ENCODE measurements at places on chromosomes 13 and 19.

DNA sequence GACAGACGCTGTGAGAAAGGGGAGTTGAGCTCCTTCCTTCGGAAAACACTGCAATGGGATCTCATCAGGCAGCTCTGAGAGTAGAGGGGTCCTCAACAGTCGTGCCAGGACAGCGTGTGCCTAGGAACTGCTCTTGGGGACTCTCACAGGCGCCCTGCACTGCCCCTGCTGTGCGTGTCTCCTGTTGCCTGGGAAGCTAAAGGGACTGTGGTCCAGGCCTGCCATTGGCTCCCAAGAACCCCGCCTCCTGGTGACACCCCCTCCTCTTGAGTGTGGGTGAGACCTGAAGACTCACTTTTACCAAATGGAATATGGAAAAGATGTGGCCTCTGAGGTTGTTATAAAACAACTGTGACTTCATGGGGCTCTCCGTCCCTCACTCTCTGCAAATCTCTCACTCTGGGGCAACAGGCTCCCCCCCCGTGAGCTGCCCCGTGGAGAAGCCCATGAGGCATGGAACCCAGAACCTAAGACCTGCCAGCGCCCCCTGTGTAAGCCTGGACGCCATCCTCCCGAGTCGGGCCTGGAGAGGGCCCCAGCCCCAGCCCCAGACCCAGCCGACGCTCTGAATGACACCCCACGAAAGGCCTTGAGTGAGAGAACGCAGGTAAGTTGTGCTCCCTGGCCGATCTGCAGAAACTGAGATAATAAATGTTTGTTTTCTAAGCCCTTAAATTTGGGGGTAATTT lies 302.7 kb downstream of the FGF9 start:
- no peak for DNase-seq

DNA sequence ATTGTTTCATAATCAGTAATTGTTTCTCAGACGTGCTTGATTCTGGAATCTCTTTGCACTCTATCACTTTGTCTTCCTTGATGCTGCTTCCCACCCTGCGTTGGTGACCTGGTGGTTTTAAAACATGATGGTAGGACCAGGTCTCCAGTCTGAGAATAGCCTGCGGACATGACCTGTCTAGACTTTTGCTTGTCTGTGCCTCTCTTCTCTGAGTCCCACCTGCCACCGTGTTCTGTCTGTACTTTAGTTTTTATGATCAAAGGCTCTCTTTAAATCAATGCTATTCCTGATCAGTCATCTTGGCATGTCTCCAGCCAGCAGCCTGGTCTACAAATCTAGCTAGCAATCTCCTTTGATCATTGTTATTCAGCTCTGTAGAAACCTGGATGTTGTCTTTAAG lies 933.9 kb downstream of the DIAPH3 start:
- DNase-seq = no peak

GRCh38 chr19:8396563-8397203 lies 6.5 kb downstream of the RAB11B start:
- peak; percentile 65 for DNase-seq

DNA sequence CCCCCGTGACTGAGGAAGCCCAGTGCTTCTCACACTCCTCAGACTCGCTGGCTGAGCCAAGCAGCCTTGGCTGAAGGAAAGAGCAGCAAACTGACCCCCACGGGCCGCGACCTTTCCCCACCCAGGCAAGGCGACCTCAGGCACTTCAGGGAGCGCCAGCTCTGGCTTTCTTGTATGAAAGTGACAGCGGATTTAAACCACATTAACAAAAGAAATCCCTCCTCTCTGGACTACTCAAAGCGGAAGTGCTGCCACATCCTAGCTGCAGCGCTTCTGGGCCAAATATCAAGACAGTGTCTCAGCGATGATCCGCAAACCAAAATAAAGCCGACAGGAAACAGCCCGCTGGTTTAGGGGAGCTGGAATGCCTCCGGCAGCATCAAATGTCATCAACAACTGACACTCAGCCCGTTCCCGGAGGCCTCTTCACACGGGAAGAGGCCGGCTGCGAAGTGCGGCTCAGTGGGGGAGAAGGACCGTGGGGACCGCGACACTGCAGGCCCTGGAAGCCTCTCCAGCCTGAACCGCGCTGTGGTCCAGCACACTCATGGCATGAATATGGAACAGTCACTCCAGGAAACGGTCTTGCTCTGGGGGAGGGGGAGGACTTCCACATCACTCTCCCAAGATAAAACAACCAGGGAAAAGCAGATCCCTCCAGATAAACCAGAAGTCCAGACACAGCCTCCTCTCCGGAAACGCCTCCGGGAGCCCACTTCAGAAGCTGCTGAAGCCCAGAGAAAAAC lies 1.4 kb downstream of the RASA3 start:
- DNase-seq = no peak

DNA sequence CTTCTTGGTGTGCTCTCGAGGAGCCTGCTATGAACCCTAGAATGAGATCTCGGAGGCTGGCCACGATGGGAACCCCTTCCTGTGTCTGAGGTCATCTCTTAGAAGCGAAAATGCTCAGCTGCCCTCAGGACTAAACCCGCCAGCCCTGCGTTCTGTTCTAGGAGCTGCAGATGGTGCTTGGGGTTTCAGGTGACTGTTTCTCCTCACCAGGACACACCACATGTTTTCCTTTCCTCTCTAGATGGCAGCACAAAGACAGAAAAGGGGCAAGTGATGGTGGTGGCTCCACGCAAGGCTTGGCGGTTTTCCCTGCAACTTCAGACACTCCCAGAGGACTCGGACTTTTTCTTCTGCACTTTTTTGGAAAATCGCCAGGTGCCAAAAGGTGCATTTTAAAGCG lies 60.1 kb downstream of the RNASEH2B start:
- DNase-seq = no peak

- DNase-seq = no peak
Measured at GRCh38 chr13:111420113-111420876, 99.9 kb downstream of the TEX29 start.

GRCh38 chr19:17074634-17075034 lies 618 bp downstream of the HAUS8 start:
- DNase-seq = no peak

- DNase-seq = no peak
Measured at GRCh38 chr19:42176649-42176989, 40.9 kb downstream of the DEDD2 start.

DNA sequence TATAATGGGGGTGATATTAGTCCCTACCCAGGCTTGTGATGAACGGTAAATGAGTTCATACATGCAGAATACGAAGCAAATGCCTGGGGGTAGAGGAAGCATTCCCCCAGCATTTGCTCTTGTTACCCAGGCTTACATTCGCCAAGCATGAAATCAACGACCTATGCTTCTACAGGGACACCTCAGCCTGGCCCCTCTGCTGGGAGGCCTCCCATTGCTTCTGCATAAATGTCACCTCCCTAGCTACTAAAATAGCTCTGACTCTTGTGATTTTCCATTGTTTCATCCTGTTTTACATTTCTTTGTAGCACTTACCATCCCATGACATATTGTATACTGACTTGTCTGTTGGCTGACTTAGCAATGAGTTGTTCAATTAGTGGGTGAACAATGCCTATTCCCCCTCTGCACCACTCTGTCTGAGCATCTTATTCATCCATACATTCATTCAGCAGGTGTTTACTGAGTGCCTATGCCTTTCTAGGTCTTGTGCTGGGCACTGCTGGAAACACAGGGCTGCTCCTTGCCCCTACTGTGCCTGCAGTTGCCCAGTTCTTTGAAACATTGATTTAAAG lies 47.0 kb downstream of the SPTBN4 start:
- no peak for DNase-seq

DNA sequence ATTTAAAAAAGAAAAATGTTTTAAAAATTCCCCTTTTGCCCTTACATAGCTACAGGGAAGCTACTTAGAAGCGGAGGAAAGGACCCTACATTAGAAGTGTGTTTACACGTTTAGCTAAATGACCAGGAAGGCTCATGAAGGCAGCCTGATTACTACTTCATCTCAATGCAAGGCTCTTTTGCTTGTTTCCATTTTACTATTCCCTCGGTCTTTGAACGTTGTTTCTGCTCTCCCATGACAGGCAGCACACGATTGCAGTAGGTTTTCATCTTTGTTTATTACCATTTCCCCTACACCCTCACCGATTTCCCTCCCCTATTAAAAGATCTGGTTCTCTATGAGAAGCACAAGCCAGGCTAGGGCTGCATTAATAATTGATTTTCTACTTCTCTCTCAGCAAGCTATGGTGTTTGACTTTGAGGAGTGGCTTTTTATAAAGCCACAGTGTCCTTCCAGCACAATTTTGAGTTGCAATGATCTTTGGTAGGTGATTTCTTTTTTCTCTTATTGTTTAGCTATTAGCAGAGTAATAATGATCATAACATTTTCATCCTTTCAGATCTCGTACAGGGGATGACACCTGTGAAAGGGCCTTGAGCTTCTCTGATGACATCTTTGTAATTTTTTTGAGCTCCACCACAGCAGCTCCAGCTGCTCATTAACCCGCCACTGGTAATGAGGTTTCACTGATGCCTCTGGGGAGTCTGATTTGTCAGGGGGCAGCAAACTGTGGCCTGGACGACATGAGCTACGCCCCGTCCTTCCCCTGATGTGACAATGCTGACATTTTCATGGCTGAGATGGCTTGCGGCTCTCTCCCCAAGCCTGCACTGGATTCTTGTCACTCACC lies 670.3 kb downstream of the UQCRFS1 start:
- DNase-seq = no peak

- DNase-seq = no peak
Measured at GRCh38 chr13:96946709-96947311, 47.5 kb downstream of the OXGR1 start.

DNA sequence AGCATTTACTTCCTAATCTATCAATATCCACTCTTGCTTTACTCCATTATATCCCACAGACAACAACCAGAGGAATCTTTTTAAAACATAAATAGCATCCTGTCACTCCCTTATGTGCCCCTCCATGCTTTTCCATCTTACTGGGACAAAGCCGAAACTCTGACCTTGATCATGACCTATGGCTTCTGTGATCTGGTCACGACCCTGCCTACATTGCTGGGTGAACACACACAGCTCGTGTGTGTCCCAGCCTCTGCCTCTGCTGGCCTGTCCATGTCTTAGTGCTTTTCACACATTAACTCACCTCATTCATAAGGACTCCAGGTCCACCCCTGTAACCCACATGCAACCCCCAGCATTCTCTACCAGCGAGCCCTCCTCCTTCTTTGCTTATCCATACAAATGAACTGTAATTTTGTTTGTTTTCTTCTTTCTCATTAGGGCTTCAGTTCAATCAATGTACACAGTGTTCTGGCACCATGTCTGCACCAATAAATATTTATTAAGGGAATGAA lies 95.9 kb upstream of the RAP2A start:
- DNase-seq = no peak

DNA sequence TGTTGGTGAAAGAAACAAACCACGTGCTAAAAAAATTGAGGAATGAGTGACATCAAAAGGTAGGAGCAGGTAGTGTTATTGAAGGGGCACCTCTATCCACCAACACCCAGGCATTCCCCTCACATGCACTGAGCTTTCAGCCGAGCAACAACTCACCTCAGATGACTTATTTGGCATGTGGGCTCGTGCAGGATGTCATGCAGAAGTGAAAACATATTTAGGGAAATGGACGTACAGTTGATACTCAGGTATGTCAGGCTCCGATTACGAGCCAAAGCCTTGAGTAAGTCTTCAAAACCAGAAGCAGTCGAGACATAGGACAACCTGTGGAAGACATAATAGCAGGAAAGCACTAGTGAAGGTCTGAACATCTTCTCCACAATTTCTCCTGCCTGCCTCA lies 30.4 kb downstream of the NLRP11 start:
- DNase-seq = no peak

DNA sequence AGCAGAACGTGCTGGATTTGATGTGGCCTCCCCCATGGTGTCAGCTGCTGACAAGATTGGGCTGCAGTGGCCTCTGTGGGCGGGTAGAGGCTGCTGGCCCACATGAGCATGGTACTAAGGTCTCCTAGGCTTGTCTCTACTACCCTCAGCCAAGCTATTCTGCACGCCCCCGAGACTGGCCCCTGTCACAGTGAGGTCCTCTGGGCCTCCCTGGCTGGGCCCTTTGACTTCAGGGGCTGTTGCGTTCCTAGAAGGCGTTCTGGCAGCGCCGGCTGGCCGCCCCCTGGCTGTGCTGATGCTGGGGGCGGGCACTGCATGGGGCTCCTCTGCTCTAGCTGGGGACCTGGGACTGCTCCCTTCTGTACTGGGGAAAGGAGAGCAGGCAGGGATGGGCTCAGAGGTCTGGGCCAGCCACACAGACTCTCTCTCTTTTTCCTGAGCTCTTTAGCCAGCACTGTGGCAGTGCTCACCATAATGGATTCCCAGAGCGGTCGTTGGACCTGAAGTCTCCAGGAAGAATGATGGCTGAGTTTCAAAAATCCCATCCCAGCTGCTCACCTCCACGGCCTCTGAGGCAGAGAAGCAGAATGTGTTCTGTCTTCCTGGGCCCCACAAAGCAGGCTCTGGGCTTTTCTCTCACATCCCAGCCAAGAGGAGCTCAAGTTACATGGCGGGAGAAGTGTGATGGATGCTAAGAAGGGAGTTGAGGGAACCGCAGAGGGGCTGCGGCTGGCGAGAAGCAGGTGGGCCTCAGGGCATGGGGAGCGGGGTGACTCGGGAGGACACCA lies 32.3 kb downstream of the TSSK6 start:
- DNase-seq = no peak

GRCh38 chr13:26861941-26862340 lies 101.4 kb upstream of the GPR12 start:
- DNase-seq = no peak

DNA sequence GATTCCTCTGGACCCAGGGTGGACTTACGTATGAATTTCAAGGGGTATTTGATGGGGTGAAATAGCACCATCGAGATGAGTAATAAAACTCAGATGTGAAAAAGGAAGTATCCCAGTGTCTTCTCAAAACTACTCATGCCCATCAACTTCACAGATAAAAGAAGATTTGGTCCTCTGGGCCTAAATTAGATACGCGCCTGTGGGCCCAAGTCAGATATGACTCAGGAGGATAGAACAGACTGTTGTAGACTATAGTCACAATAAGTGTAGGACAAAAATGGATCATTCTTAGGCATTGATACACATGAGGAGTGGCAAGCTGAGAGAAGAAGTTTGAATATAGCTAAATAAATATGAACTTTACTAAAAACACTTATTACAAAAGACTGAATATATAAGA lies 2438.8 kb downstream of the PCDH9 start:
- DNase-seq = no peak

DNA sequence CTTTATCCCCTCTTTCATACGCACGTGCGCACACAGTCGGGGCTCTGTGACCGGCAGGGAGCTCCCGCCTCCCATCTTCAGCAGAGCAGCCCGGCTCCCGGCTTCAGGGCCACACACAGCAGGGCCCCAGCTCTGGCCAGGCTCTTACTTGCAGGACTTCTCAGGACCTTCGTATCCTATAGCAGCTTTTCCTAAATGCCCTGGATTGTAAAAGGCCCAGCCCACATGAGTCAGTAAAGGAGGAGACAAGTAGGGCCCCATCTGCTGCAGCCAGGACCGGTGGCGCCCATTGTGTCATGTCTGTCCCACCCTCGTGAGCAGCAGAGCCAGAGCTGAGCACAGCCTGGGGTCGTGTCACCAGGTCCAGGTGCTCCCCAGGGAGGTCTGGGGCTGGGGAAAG lies 107.6 kb upstream of the VSTM2B start:
- no peak for DNase-seq

- no peak for DNase-seq
Measured at GRCh38 chr13:83378908-83379307, 503.4 kb downstream of the SLITRK1 start.

Measured in activated T-cell treated with anti-CD3 and anti-CD28 coated beads for 48 hours (primary cell).